NCI-H1092 treated with DMSO at 0.1 percent for 48 hours (cell line): ENCODE measurements at places on chromosomes 6 and 20.

- DNase-seq: no peak
Observed at GRCh38 chr6:167306401-167306998, 15.4 kb downstream of the UNC93A start.

DNA sequence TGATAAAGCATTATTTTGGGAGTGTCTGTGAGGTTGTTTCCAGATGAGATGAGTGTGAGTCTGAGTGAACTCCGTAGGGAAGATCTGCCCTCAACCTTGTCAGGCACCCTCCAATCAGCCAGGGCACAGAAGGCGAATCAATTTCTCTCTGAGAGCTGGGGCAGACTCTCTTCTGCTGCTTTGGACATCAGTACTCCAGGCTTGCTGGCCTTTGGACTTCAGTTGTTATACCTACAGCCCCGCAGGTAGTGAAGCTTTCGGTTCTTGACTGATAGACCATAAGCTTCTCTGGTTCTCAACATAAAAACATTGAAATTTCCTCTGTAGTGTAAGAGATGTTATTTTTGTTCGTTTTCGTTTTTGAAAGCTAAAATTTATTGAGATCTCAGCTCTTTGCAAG lies 71.4 kb downstream of the MAFB start:
- DNase-seq: no peak

DNA sequence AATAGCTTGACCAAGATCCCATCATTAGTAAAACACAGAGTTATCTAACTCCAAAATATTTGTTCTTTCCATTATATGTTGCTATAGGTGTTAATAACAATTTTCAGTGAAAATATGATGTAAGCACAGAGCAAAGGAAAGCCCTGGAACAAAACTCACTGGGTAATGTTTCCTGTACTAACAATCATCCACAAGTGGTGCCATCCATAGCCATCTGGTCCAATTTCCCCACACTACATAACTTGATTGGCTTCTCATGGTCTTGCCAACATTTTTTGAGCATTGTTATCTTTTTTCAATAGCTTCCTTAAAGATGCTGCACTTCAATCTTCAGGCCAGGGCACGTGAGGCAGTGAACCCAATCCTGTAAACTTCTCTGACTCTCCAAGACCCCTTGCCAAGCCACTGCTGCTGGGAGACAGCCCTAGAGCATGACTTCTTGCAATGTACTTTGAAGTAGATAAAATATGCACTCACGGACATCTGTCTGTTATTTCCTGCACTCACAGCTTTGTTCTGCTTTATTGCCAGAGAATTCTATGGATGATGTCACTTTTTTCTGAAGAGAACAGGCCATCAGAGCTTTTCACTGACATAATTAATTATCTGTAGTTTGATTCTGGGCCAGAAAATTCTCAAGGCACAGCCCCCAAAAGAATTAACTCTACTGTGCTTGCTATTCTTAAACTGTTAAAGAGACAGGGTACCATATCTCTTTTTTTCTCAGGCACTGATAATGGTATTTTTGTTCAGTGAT lies 97.5 kb upstream of the TMEM30A start:
- DNase-seq: no peak

DNA sequence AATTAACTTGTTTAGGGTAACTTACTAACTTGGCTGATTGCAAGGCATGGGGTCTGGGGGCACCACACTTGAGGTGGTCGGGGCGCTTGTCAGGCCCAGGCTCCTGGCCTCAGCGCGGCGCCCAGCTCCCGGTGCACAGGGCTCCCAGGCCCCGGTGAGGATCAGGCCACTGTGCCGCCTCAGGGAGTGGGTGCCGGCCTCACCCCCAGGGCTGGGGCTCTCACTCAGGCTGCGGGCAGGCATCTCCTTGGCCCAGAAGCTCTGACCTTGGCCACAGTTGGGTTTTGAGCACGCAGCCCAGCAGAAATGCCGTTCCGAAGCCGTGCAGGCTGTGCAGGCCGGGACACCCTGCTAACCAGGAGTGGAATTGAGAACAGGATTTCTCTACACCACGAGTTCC lies 37.8 kb upstream of the BHLHE23 start:
- DNase-seq: no peak

DNA sequence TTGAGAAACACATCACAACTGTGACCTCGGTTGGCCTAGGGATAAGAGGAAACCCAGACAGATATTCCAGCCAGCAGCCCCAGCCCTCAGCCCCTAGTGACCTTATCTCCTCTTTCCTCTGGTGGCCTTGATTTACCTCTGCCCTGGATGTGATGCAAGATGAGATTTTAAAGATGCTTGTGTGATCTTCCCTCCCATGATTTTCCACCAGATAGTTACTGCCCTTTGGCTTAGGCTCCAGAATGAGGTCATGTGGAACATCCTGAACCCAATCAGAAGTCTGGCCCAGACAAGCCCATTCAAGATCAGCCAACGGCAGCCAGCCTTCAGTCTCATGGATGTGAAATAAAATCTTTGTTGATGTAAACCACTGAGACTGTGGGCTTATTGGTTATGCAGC lies 104.0 kb downstream of the BANF2 start:
- DNase-seq: no peak

DNA sequence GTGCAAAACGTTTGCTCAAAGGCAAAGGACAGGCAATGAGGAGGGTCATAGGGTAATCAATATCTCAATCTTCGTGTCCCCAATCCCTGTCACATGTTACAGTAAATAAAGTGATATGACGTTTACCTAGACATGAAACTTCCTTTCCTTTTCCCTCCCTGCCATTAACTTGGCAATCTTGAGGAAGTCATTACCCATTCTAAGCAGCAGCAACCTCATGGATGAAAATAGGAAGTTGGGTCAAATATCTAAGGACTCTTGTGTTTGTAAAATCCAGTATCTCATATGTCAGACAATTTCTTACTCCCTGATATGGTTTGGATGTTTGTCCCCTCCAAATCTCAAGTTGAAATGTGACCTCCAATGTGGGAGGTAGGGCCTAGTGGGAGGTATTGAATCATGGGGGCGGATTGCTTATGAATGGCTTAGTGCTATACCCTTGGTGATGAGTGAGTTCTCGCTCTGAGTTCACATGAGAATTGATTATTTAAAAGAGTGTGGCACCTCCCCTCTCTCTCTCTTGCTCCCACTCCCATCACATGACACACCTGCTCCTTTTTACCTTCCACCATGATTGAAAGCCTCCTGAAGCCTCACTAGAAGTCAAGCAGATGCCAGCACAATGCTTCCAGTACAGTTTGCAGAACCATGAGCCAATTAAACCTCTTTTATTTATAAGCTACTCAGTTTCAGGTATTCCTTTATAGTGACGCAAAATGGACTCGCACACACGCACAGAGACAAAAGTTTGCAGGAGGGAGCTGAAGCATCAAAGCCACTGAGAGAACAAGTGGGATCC lies 545.9 kb upstream of the JARID2 start:
- DNase-seq: no peak

DNA sequence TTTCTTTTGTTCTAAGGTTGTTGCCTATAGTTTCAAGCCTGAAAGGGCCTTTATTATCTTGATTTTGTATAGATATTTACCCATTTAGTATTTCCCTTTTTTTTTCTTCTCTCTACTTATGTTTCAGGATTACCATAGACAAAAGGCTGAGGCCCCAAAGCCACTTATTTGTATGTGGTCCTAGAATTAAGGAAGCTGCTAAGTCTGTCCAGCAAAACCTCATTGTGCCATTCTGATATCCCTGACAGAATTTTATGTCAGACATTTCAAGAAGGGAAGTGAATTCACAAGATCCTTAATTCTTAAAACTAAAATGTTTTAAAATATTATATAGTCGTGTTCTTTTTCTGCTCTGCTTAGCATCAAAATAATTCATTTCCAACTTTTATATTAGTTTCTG lies 6.9 kb downstream of the HAO1 start:
- no peak for DNase-seq

GRCh38 chr20:17721802-17722486 lies 22.2 kb downstream of the BANF2 start:
- DNase-seq: no peak

DNA sequence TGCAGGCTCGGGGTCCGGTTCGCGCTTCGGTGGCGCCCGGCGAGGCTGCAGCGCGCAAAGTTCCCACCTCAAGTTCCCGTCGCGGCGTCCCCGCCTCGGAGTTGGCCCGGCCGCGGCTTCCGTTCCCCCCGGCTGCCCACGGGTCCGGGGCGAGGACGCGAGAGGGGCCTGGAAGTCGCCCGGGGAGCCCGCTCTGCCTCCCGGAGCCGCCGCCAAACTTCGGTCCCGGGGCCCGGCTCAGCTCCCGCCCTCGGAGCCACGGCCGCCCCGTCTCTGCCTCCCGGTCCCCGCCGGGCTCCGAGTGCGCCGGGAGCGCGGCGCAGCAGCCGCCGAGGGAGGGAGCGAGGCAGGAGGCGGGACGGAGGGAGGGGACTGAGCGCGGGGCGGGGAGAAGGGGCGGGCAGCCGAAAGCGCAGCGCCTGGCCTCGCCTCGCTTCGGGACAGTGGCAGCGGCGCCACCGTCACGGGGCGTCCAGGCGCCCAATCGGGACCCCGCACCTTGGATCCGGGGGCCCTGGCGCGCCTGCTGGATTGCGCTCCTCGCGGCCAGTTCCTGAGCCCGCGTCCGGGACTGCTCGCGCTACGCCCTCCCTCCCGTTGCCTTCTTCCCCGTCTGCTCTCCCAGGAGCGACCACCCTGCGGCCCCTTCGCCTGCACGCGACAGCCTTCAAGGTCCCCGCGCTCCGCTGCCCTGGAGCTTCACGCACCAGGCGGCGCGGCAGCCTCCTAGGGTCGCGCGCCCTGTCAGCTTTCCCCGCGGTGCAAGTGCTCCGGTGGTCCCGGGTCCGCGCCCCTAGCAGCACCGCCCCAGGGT lies at the start of gene KCNG1:
Gene KCNG1, minus strand, starts transcription at position 305 of the 814 bp plus-strand sequence. CDS start 12,769 bp downstream, outside the sequence.
- DNase-seq: no peak

GRCh38 chr6:49801525-49801924 lies 14.4 kb upstream of the PGK2 start:
- no peak for DNase-seq

GRCh38 chr20:31516651-31517050 lies 2.4 kb downstream of the HM13 start:
- DNase-seq: no peak

DNA sequence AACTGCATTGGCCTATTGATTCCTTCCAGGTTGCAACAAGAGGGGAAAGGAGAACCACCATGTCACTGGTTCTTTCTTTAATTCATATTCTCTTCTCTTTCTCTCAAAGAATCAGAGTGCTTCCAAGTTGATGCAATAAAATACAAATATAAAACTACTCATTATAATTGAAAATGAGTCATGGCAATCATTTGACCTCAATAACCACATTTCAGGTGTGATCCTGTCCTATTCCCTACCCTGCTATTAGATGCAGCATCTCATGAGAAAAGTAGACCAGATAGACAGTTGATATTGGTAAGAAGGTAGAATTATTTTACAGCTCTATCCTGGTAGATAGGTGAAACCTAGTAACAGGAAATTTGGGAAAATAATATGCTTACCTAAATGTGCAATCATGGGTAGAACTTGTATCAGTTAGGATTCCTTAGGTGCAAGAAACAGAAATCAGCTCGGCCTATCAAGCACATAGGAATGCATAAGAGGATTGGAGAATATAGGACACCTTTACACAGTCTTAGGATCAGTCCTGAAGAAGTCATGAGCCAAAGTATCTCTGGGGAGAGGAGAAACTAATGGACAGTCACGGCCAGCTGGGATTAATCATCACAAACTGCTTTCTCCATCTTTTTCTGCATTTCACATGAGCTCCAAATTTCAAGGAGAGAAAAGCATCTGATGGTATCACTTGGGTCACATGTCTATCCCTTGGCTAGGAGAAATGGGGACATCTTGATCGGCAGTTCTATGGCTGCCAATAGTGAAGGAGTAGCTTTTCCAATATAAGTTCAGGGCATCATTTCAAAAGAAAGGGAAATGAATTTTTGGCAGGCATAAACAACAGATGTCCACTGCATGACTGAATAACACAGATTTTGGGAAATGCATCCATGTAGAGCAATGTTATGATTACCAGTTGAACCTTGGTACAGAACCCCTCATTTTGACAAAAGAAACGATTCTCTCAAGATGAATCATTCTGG lies 19.3 kb upstream of the RNF146 start:
- no peak for DNase-seq

- no peak for DNase-seq
Observed at GRCh38 chr6:42159431-42160024, 13.6 kb upstream of the GUCA1A start.

- DNase-seq: no peak
Observed at GRCh38 chr20:64044484-64045247, 4.8 kb downstream of the SOX18 start.

- no peak for DNase-seq
Observed at GRCh38 chr6:147137986-147138385, 66.2 kb upstream of the STXBP5 start.

DNA sequence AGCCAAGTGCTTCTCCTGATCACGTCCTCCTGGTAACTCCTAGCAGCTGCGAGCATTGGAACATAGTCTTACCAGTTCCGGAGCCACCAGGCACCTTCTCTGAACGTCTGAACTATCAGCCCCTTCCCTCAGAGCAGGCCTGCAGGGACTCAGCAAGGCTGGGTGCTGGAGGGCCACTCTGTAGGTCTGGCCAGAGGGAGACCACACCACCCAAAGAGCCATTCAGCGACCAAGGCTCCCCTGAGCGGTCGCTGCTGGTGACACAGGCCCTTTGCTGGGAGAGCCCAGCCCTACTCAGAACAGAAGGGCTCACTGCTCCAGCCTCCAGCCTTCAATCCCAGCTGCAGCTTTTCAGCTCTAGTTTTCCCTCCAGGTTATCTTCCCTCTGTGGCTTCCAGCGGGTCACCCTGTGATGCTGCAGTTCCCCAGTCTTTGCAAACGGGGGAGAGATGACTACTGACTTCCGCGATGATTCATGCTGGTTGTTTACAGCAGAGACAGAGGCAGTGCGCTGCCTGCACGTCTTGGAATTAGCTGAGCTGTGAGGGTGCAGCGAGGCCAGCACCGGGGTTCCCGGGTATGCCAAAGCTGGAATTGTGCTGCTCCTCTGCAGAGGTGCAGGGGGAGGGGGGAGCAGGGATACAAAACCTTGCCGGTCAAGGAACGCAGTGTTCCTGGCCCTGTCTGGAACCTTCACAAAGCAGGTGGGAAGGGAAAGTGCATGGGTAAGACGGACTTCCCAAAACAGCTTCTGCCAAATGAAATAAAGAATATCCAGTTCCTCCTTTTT lies 161.4 kb downstream of the LY86 start:
- no peak for DNase-seq

DNA sequence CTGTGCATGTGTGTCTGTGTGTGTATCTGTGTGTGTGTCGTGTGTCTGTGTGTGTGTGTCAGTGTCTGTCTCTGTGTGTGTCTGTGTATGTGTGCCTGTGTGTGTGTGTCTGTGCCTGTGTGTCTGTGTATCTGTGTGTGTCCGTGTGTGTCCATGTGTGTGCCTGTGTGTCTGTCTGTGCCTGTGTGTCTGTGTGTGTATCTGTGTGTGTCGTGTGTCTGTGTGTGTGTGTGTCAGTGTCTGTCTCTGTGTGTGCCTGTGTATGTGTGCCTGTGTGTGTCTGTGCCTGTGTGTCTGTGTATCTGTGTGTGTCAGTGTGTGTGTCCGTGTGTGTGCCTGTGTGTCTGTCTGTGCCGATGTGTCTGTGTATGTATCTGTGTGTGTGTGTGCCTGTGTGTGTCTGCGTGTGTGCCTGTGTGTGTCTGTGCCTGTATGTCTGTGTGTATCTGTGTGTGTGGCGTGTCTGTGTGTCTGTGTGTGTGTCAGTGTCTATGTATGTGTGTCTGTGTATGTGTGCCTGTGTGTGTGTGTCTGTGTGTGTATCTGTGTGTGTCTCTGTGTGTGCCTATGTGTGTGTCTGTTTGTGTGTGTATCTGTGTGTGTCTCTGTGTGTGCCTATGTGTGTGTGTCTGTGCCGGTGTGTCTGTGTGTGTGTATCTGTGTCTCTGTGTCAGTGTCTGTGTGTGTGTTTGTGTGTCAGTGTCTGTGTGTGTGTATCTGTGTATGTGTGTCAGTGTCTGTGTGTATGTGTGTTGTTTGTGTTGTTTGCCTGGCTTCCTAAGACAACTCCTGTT lies 11.6 kb downstream of the SNPH start:
- DNase-seq: no peak
